Activated CD4-positive, alpha-beta T cell treated with anti-CD3 and anti-CD28 coated beads, Interleukin-10, Interleukin-2, amounts not matched to agents 100 ng/mL and 50 ng/mL, durations not matched to agents 16 hours and 8 hours (primary cell): ENCODE measurements at places on chromosomes 1 and 21.

- DNase-seq, result peak; percentile 12
Measured at GRCh38 chr1:242454262-242455051, 70.0 kb downstream of the PLD5 start.

- no peak for DNase-seq
Measured at GRCh38 chr1:95640746-95641145, 406.7 kb downstream of the RWDD3 start.

DNA sequence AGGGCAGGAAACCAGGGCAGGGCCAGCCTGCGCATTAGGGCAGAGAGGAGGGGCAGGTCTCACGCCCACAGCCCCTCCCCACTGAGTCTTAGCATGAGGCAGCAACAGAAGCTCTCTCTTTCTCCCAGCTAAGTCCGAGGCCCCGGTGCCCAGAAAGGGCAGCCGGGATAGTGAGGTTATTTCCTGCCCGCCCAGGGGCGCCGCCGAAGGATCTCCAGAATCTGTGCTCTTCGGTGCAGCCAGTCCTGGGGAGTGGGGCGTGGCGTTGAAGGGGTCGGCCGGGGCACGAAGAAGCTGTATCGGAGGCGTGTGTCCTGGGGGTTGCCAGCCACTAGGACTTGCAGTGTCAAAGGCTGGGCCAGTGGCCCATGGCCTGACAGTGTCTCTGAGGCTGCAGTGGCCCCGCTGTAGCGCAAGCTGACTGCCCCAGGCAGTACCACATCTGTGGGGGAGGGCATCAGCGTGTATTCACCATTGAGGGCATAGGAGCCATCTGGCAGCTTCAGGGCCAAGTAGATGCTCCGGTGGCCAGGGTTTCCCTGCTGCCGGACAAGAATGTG is 7.8 kb downstream of the ADAMTS4 start:
- no peak for DNase-seq

- no peak for DNase-seq
Measured at GRCh38 chr1:162626094-162626493, 6.2 kb upstream of the DDR2 start.

DNA sequence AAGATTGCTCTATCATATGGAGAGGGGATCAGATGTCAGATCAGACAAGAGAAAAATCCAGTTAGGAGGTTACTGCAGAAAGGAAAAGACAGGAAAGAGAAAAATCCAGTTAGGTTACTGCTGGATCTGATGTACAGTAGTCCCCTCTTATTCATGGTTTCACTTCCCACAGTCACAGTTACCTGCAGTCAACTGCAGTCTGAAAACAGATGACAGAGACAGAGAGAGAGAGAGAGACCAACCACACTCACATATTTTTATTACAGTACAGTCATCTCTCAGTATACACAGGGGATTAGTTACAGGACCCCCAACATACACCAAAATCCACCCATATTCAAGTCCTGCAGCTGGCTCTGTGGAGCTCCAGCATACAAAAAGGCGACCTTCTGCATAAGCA is 29.3 kb downstream of the NUP133 start:
- DNase-seq, result peak; percentile 4

DNA sequence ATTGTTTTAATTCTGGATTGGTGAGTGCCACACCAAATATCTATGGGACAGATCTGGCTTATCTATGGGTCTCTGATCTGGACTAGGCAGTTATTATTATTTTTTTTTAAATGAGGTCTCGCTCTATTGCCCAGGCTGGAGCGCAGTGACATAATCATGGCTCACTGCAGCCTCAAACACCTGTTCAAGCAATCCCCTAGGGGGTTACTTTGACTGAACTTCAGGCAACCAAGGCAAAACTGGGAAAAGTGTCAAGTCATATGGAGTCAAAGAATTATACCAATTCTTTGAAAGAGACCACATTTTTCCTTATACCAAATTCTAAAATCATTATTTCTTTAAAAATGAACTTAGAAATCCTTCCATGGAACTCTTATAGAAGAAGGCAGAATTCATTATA is 129.1 kb upstream of the HOOK1 start:
- DNase-seq, result no peak

- DNase-seq, result no peak
Measured at GRCh38 chr1:158045639-158046038, 52.2 kb downstream of the KIRREL1 start.

- no peak for DNase-seq
Measured at GRCh38 chr1:151806170-151806569, 951 bp upstream of the LINGO4 start.

DNA sequence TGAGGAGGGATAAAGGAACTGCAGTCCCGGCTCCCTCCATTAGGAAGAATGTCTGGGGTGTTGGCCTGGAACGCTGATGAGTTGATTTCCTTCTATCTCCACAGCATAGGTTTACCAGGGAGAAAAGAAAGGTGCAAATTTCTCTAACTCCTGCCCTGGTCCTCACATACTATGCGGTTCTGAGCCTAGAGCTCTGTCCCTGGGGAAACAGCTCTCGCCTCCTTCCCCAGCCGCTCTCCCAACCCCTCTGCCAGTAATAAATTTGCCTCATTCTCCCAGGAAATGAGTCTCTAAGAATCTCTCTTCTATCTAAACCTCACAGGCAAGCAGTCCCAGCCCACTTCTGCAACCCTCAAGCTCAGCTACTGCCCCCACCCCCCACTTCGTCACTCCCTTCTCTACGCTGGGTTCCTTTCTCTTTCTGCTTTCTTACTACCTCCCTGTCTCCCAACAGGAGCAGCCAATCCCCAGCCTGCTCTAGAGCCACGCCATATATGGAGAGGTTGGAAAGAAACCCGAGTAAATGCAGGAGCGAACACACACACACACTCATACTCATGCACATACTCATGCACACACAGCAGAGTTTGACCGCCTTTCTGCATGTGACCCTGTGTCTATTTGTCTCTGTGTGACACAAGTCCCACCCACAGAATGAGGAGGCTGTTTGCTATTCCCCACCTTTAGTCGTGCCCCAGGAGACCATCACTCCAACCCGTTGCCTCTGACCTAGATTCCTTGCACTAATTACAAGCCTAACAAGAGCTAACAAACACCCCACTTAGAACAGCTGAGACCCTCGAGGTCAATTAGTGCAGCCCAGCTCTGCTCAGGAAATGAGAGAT is 13.4 kb downstream of the PLEKHO1 start:
- DNase-seq, result peak; percentile 13

DNA sequence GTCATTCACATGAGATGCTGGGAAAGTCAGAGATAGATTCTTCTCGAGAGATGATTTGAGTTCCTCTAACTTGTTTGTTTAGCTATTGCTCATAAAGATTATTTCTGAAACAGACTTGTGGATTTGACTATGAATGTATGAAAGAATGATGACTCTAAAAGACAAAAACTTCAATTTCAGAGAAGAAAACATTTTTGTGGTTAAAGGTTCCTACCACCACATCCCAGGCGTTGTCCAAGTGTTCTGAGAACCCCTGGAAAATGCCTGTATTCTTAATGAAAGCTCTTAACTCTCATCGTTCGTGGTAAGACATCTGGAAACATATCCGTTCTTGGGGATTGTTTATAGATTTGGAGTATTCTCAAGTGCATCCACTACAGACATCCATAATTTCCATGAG is 228.7 kb downstream of the BARHL2 start:
- DNase-seq, result no peak

GRCh38 chr1:55833529-55834091 is 618.4 kb upstream of the USP24 start:
- DNase-seq, result no peak

DNA sequence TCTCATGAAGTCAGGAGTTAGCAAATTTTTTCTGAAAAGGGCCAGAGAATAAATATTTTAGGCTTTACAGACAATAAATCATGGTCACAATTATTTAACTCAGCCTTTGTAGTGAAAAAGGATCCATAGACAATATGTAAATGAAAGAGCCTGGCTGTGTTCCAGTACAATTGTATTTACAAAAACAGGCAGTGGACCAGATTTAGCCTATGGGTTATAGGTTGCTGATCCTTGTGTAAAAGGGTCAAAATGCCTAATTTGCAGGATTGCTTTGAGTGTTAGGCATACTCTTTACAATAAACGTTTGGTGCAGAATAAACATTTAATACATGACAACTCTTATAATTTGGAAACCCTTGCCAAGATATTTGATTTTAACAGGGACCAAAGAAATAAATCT is 6.5 kb downstream of the SLAMF7 start:
- no peak for DNase-seq

DNA sequence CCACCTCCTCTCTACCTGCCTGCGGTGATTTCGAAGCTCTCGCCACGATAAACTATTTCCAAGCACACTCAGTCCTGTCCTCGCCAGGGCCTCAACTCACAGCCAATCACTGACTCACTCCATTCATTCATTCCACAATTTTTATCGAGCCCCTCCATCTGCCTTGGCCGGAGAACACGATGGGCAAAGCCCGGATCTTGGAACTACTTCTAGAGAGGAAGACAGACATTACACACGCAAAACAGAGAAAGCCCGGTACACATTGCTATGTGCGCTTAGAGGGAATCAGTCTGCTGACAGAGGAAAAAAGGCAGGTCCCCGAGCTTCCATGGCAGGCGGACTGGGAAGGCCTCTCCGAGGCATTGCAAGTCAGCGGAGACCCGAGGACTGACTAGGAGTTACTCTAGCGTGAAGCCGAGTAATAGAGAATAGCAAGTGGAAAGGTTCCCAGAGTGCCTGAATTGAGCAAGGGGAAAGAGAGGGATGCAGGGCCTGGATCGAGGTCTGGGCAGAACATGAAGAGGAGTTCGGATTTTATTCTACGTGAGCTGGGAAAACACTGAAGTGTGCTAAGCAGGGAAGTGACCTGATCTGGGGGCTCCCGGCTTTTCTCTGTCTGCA is 54.2 kb upstream of the DNAJC6 start:
- no peak for DNase-seq

DNA sequence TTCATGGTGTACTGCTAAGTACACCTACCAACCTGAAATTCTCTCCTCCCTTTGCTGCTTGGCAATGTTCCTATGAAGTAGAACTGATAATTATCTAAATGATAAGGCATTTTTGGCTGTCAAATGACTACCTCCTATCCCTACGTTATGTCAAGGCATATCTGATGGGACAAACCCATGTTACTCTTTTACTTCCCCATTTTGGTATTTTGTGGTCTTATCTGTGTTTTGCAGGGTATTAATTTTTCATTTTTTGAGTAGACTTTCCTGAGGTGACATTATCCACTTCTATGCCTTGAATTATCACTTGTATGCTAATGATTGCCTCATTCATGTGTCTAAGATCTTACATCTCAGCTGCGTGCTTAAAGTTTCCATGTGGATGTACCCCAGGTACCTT is 499.6 kb upstream of the B3GALT2 start:
- no peak for DNase-seq

GRCh38 chr1:99619583-99619982 is 26.3 kb upstream of the PALMD start:
- DNase-seq, result no peak

DNA sequence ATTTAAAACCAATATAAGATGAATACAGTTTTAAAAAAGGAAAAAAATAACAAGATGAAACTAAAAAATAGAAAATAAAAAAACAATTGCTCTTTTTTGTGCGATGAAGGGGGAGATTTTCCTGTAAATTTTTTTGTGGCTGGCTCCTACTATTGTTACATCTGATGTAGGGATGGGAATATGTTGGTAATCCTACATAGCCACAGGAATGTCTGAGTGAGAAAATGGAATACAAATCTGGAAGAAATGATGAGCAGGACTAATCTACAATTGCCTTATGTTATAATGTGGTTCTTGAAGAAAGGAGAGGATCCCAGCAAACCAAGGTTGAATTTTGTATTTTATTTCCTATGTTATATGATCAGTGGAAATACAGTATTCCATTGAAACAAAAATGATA is 40.9 kb downstream of the ATP6V1G3 start:
- DNase-seq, result no peak

GRCh38 chr1:64199154-64199553 is 4.3 kb upstream of the UBE2U start:
- DNase-seq, result no peak

- DNase-seq, result no peak
Measured at GRCh38 chr1:153058826-153059784, 1.8 kb upstream of the SPRR2A start.

GRCh38 chr21:44027607-44028286 is 15.6 kb downstream of the TRAPPC10 start:
- no peak for DNase-seq

DNA sequence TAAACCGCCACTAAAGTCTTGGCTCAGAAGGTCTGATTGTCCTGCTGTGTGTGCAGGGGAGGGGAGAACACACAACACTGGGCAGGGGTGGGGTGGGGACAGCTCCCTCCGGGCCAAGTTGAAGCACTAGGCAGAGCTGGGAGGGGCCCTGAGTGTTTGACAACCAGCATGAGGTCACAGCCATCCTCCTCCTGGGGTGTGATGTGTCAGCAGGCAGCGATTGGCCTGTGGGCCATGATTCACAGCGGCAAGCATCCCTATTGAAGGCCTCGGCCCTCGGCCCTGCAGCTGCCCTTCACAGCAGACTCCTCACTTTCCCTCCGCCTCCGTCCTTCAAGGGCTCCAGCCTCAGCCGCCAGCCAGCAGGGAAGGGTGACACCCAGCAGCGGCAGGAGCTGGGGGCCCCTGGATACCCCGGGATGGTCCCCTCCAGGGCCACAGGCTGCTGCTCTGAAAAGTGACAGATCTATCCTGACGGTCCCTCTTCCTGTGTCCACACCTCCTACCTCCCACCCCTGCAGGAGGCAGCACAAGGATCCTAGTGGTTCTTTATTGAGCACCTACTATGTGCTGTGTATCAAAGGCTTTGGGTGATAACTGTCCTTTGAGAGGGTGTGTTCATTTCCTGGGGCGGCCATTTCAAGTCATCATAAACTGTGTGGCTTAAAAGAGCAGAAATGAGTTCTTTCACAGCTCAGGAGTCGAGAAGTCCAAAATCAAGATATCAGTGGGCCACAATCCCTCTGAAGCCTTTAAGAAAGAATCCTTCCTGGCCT is 66.0 kb upstream of the SLC25A33 start:
- peak; percentile 15 for DNase-seq

- no peak for DNase-seq
Measured at GRCh38 chr1:119600976-119601375, 47.1 kb downstream of the ZNF697 start.

GRCh38 chr1:67937010-67937409 is 103.7 kb upstream of the GNG12 start:
- no peak for DNase-seq

GRCh38 chr21:14836950-14837349 is 227.8 kb downstream of the NRIP1 start:
- DNase-seq, result peak; percentile 2

DNA sequence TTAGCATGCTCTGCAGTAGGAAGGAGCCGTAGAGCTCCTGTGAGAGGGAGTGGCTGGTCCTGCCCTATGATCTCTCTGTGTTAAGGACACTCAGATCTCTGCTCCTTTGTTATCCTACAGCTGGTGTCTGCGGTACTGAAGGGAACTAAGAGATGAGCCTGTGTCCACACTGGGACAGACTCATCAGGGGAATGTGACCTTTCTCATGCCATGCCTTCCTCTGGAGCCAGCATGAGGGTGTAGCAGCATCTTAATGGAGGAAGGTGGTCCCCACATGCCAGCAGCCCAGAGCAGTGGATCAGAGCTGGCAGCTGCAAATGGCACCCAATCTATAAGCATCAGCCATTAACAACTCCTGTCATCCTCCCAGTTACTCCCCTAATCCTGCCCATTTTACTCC is 24.7 kb upstream of the GUCA2B start:
- no peak for DNase-seq
